ENCODE measurements at places on chromosomes 2 and 18.

GRCh38 chr2:174053355-174054151, 88.4 kb upstream of the SP3 start:
- DNase-seq: no peak

GRCh38 chr18:66640431-66640830, 36.5 kb upstream of the CDH19 start:
- no peak for DNase-seq

DNA sequence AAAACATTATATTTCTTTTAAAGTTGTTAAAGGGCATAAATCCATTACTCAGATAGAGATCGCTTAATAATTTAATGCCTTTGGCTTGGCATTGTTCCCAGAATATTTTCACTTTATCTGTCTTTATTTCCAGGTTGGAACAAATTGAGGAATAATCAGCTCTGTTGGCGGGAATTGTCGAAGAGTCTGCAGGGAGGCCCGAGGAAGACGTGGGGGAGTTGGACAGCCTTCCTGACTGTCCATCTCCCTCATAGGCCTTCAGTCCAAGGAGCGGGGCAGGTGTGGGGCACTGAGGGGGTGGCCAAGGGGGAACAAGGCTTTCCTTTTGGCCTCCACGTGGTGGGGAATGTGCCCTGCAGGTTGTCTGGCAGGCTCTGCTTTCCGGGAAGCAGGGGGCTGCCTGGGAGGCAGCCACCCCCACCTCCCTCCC, 179.6 kb downstream of the ZBTB7C start:
- DNase-seq: no peak

DNA sequence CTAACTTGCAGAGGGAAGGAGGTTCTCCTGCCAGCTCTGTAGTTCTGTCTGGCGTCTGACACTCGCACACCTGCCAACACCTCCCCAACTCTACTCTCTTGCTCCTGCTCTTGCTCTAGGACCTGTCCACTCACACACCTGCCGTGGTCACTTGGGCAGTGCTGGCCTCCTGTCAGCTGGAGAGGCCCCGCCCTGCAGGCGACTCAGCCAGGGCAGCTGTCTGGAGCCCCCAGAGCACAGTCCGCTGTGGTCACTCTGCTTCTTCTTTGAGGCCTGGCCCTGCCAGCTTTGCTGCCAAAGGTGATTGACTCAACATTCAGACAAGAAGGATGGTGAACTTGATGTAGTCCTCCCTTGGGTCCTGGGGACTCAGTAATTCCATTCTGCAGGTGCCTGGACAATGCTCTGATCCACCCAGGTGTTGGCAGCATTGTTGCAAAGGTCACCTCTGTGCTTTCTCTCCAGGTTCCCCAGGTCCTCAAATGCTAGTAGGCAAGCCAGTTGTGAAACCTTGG, 18.7 kb downstream of the TPO start:
- DNase-seq: no peak

DNA sequence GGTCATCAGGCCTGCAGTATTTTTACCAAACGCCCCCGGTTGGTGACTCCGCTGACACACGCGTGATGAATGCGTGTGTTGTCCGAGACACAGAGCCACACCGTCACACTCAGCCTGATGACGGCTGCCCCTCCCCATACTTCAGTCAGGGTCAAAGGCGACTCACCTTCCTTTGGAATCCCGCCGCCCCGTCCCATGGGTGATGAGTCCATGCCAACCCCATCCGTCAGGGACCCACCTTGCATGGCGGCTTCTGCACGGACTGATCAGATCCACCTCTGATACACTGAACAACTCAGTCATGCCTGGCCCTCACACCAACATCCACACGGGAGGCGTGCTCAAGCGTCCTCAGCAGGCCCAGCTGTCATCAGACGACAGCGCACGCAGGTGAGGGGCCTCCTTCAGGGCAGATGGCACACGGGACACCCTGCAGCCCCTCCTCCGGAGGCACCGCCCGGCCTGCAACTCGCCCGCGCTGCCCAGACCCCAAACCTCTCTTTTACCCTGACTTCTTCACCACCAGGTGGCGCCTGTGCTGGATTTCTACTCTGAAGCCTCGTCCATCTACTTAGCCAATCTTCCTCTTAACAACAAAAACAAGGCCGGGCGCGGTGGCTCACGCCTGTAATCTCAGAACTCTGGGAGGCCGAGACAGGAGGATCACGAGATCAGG, 89.2 kb downstream of the ZNF516 start:
- DNase-seq: no peak

GRCh38 chr2:81767187-81767912, 1462.8 kb upstream of the LRRTM1 start:
- no peak for DNase-seq
